CD14-positive monocyte (primary cell): ENCODE measurements at places on chromosomes 6 and 20.

- no peak for DNase-seq
Measured at GRCh38 chr6:18269253-18269652, 4.9 kb upstream of the DEK start.

DNA sequence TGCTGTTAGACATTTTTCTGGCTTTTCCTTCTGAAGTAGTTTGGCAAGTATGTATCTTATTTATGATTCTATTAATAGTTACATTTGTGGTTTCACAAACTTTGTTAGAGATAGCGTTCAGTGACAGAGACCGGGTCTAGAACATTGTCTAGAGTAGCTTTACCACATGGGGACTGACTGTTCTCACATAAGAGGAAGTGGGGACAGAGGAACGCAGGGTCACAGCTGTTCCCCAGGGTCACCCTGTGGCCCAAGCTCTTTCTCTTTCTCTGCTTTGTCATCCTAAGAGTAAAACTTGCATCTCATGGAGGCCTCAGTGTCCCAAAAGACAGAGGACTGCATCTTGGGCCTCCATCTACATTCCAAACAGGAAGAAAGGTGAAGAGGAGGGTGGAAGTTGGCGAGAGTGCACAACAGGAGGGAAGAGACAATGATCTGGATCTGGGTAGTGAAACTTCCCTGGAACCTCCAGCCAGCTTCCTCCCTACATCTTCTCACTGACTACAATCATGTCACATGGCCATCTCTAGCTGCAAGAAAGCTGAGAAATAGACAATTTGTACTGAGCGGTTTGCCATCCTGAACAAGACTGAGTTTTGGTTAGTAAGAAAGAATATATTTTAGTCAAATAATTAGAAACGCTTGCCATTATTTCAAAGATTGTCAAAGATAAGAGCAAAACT is 645.8 kb upstream of the ARID1B start:
- peak; percentile 1 for DNase-seq

- no peak for DNase-seq
Measured at GRCh38 chr6:116424001-116424400, 37.2 kb upstream of the CALHM6 start.

DNA sequence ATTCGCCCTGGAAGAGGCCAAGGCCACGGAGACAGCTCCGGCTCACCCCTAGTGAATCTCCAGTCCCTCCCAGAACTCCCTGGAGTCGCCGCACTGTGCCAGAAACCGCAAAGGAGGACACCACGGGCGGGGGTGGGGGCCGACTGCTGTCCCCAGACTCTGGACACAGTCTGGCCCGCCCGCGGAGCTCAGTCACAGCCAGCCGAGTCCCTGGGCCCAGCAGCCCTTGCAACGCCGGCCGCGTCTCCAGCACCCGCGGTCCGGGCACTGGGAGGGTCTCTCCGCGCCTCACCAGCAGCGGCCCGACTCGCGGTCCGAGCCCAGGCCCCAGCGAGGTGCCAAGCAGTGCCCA is 518 bp downstream of the PEX6 start:
- DNase-seq, result no peak

DNA sequence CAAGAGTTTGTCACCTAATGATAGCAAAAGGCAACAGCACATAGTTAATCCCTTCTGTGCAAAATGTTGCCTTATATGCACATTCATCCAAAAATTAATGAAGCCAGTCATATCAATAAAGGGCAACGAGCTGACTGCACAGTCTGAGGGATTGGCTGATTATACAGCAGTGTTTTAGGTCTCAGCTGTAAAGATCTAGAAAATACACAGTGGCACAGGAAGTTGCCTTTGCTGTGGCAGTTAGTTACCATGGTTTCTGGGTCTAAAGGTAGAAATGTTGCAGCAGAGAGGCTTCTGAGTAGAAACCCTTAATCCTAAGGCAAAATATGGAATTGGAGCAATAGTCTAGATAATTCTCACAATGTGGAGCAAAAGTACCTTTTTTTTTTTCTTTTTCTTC is 89.7 kb downstream of the SMPDL3A start:
- no peak for DNase-seq

- peak; percentile 0 for DNase-seq
Measured at GRCh38 chr6:82364087-82365015, 734 bp downstream of the TPBG start.

- no peak for DNase-seq
Measured at GRCh38 chr20:53522026-53522425, 71.6 kb downstream of the ZNF217 start.

GRCh38 chr6:148316308-148316707 is 26.3 kb upstream of the SASH1 start:
- no peak for DNase-seq

DNA sequence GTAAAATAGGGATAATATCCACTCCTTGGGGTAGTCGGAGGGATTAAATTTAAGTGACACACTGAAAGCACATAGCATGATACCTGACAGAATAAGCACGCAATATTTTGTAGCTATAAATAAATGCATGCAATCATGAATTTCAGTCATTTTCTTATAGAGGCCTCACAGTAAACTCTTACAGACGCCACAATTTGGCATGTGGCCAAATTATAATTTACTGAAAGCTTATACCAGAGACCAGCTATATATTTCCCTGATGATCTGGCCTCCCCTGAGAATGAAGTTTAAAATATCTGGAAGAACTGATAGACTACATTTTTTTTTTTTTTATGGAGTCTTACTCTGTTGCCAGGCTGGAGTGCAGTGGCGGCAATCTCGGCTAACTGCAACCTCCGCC is 40.9 kb downstream of the QRSL1 start:
- DNase-seq, result no peak

DNA sequence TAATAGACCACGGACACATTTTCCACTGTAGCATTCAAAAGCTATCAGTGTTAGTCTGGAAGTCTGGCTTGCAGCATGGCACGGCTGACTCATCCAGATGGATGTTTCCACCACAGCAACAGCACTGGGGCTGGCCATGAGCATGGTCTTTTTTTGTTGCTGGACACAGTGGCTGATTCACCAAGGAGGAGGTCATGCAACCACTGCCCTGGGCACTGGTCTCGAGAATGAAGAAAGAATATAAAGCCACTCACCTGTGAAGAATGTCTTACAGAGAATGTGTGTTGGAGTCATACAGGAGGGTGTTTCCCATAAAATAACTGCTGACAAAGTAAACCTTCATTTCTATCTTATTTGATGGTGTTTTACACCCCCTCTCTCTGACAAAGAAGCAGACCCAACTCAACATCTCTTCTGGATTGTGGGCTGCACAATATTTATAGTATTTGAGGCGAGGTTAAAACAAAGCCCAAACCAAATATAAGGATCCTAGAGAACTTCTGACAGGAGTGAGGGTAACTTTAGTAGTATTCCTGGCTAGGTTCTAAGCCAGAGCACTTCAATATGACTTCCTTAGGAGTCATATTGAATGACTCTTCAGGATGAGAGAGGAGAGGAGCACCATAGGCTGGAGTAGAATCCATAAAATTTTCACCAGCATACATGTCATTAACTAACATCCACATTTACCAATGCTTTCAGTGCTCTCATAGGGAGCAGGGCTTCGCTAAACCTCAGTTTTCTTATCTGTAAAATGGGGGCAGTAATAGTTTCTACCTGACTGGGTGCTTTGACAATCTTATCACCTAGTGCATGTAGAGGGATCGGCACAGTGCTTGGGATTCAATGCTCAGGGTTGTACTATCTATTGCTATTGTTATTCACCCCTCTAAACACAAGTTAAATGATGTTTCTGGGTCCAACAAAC is 121.4 kb downstream of the KIF13A start:
- no peak for DNase-seq

GRCh38 chr6:43509984-43510826 is at the start of gene LRRC73:
TSS of gene LRRC73 (minus strand) at chr6:43510346. CDS start at chr6:43509785, 561 bp downstream.
- DNase-seq, result peak; percentile 70

GRCh38 chr6:141443032-141443431 is 689.7 kb upstream of the GJE1 start:
- DNase-seq, result no peak

DNA sequence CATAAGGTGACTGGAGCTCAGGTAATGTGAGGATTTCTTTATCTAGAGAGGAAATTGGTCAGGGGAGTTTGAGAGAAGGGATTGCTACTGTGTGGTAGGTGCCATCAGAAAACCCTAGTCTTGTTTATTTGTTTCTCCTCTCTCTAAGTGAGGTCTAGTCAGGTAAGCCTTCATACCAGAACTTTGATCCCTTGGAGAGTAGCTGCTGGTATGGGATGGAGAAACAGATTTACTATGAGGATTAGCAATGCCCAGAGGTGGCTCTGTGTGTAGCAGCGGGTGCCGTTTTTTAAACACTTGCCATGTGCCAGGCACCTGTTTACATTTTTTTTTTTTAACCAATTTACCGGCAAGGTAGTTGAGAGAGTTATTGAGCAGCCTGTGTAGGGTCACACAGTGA is 19.5 kb downstream of the CMTR1 start:
- no peak for DNase-seq

GRCh38 chr6:39961178-39961577 is 26.9 kb upstream of the MOCS1 start:
- no peak for DNase-seq

- DNase-seq, result no peak
Measured at GRCh38 chr6:87391334-87391733, 16.4 kb upstream of the CFAP206 start.

- DNase-seq, result no peak
Measured at GRCh38 chr6:145137425-145137824, 597.9 kb downstream of the EPM2A start.

DNA sequence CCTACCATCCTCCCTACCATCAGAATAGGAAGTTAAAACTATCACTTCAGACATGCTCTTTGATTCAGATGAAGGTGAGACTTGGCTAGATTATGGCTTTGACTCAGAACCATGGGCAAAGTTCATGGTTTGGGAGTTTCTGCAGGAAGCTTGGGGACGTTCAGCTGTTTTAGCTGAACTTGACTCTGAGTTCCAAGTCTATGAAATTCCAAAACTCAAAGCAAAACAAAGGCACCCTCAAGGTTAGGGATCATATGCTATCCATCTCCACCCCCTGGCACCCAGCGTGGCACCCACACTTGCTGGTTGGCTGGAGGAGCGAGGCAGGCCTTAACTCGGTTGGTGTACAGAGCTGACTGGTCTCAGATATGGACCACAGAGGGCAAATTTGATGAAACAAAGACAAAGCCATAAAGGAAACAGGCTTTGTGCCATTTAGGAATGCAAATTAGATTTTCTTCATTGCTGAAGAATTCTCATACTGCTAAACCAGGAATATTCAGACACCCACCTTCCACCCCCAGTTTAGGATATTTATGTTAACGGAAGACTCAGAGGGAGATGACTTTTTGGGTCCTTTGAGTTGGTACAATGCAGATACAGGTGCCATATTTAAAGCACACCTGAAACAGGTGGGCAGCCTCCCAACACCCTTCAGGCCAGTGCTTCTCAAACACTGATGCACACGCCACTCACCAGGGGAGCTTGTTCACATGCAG is 88.4 kb upstream of the SLC22A16 start:
- no peak for DNase-seq

DNA sequence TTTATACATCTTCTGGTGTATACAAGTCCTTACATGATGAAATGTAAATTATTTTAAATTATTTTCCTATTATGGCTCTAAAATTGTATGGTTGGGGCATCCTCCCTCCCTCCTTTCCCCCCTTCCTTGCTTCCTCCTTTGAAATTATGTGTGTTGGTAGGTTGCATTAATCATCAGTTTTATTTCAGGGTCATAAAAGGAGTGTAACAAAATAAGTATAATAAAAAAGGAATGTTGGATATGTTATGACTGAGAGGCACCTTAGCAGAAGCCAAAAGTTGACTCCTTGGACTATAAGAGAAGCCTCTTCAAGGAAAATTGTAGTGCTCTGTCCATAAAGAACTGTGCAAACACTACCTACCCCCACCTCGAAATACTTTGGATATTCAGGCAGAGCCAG is 46.6 kb upstream of the PTPRK start:
- no peak for DNase-seq
